ENCODE measurements at places on chromosomes 12 and 14.
A peak's percentile ranks its signal among the peaks of the same experiment; 100 is the strongest.

DNA sequence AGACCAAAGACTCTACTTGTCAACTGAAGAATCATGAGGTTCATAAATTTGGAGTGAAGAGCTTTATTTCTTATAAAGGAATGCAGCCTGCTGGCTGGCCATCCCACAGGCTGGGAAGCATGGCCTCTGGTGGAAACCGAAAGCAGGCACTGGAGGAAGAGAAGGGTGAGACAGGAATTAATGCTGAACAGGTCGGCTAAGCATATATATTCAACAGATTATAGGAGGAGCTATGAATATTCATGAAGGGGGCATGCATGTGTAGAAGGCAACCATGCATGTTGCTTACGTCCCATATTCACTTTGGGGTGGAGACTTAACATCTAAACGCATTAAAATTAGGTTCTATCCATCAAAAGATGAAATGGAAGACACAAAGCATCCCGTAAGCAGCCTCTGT, 20.6 kb upstream of the RGS6 start:
- DNase-seq, result no peak

DNA sequence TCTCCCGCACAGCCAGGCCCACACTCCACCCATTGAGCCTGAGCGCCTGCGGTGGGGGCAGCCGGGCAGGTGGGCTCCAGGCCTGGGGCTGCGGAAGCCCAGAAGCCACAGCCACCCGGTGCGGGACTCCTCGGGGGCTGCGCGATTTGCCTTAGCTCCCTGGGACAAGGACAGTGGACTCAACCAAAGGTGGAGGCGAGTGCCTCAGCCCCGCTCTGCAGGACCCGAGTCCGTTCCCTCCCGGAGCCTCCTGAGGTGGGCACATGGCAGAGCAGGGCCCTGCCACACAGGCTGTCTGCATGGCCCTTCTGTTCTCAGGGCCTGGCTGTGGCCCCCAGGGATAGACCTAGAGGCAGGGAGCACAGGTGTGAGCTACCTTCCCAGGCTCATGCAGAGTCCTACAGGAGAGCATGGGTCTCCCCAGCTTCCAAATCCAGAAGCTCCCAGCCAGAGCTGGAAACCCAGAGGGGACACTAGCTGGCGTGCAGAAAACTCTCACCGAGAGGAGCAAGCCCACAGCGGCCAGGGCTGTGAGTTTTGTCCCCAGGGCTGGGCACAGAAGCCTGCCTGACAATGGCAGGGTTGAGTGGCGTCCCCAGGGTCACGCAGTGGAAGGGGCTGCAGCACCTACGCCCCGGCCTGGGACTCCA, 22.2 kb upstream of the LRTM2 start:
- no peak for DNase-seq

DNA sequence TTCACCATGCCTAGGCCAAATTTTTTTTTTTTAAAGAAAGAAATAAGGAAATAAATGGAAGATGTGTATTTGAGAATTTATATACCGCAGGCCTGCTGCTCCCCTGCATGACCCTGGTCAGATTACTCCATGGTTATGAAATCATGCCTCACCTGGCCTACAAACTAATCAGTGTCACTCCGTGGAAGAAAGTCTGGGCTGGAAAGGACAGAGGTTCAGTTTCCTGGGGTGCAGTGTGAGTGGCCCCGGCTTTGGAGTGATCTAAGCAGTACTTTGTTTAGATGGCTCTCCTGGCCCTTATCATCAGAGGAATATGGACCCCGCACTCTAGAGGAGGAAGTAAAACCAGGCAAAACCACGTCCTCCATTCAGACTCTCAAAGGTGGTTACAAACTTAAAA, 9.6 kb downstream of the APOBEC1 start:
- no peak for DNase-seq

DNA sequence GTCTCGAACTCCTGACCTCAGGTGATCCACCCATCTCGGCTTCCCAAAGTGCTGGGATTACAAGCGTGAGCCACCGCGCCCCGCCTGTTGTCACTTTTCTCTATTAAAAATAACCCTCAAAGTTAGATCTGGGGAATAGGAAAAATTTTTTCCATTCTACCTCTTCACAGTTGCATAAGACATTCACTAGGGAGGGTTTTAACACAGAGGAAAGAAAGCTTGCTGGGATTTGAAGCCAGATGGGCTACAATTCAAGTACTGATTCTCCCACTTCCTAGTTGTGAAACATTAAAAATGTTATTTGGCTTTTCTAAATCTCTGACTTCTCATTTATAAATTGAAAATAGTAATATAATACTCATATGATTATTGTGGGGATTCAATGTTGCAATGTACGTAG, 23.3 kb upstream of the SLC15A5 start:
- no peak for DNase-seq

DNA sequence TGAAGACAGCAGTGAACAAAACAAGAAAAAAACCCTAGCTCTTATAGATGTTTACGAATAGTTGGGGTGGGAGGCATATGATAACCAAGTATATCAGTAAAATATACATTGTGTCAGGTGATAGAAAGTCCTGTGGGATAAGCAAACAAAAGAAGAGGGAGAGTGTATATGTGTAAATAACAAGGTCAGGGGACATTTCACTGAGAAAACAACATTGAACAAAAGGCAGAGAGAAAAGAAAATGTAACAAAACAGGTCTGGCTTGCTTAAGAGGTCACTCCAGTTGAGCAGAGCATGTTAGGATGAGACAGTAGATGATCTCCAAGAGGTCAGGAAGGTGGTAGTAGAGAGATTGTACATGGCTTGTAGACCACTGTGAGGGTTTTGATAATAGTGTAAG, 304.1 kb downstream of the ACSS3 start:
- DNase-seq, result peak; percentile 62

GRCh38 chr12:10381928-10382628, 7.8 kb downstream of the KLRK1 start:
- no peak for DNase-seq

DNA sequence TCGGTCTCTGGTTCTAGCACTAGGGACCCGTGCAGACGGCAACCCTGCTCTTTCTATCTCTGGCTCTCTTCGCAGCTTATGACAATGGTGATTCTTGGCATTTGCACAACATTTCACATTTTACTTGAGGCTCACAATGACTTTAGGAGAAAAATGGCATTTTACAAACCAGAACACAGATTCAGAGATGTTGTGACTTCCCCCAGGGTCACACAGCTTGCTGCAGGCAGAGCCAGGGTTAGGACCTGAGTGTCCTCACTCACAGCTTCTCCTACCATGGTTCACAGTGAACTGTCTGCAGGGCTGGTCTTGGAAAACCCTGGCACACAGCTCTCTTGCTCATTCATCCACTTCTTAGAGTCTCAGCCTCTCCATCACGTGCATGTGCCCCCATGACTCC, 23.7 kb downstream of the P2RX7 start:
- DNase-seq, result no peak

Measured in NCI-H774 (cell line).